NCI-H1092 treated with DMSO at 0.1 percent for 48 hours (cell line): ENCODE measurements at places on chromosomes 1 and 21.

- no peak for DNase-seq
Measured at GRCh38 chr1:245926888-245927287, 580.2 kb downstream of the SMYD3 start.

- DNase-seq, result no peak
Measured at GRCh38 chr21:34557261-34557660, 45.3 kb upstream of the KCNE1 start.

DNA sequence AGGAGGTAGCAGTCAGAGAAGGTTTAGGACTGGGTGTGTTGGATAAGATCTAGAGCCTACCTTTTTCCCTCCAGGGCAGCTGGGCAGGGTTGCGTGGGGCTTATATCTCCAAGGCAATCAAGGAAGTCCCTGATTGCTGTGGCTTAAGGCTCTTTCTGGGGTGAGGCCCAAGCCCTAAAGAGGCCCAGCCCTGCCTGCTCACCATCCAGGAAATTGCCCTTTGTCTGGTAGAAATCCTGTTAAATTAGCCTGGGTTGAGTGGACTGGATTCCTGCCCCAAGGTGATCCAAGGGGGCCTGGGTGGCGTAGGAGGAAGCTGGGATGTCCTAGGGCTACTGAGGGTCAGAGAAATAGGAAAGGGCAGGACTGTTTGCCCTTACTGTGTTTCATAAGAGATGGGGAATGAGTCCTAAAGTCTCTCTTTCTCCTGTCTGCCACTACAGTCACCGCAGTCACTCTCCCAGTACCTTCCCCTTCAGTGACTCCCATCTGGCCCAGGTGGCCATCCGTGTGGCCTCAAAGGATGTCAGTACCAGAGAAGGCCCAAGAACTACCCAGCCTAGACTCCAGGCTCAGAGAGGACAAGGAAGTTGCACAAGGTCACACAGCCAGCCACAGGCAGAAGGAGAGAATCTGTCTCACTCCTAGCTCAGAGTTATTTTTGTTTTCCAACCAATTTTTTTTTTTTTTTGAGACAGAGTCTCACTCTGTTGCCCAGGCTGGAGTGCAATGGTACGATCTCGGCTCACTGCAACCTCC, 25.8 kb downstream of the MFSD2A start:
- DNase-seq, result no peak

DNA sequence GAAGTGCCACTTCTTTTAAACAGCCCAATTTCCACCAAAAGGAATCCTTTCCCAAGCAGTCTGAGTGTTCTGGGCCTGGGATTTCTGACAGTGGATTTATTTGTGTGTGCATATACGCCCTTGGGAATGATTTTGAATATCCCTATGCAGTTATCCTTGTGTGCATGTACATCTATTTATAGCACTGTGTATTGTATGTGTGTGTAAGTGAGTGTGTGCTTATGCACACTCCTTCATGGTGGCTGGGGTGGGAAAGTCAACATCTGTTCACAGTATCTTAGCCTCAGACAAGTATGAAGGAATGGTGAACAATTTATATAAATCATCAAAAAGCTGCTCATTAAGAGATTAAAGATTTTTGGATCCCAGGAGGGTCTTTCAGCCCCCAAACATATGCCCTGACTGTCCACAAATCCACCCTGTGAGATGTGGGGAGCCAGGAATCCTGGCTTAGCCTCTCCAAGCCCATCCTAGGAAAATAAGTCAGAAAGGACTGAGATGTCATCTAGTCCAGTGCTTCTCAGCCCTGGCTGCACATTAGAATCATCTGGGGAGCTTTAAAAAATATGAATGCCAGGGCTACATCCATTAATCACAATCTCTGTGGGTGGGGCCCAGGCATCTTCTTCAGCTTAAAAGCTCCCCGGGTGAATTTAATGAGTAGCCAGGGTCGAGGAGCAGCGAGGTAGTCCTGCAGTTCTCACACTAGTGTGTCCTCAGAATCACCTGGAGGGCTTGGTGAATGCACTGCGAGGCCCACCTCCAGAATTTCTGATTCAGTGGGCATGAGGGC, 101.4 kb downstream of the PLXNA2 start:
- no peak for DNase-seq

- no peak for DNase-seq
Measured at GRCh38 chr1:74766579-74766978, 33.6 kb downstream of the TYW3 start.

- no peak for DNase-seq
Measured at GRCh38 chr1:106680776-106681344, 375.6 kb upstream of the PRMT6 start.

GRCh38 chr1:153483776-153484175, 23.3 kb upstream of the S100A7 start:
- DNase-seq, result peak; percentile 92

GRCh38 chr21:38220270-38220737, 36.5 kb upstream of the KCNJ15 start:
- no peak for DNase-seq

DNA sequence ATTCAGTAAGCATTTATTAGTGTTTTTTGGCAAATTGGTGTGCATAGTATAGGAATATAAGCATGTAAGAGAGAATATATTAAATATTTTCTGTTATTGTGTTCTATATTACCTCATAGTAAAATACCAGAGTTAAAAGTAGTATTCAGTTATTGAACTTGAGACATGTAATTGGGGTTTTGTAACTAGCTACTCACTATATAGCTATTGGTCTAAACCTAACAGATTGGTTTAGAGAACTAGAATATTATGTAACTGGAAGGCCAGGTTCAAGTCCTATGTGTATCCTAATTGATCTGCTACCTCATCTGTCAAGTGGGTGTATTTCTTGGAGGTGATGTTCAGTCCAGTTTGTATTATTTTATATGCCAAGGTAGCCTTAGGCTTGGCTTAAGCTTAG, 26.3 kb downstream of the CLIC4 start:
- no peak for DNase-seq

GRCh38 chr1:5913876-5914275, 78.3 kb downstream of the NPHP4 start:
- DNase-seq, result no peak

DNA sequence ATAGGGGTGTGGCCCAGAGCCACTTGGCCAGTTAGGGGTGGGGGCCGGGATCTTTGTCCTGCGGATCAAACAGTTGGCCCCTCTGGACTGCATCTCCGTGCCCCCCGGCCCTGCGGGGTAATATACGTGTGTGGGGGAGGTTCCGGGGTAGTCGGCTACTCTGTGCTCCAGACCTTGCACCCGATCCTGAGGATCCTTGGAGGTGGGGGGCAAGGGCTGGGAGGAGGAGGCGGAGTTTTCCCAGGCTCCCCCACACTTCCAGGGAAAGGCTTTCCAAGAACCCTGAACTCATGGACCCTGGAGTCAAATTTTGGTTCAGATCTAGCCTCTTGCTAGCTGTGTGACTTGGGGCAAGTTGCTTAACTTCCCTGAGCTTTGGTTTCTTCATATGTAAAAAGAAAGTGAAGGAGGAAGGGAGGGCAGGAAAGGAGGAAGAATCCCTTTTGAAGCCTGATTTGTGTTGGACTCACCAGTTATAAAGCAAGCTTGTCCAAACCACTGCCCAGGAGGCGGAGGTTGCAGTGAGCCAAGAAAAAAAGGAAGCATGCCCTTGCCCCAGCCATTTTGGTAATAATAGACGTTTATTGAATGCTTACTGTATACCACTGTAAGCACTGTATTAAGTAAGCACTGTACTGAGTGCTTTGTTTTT, 686 bp downstream of the MIIP start:
- no peak for DNase-seq

GRCh38 chr1:244963231-244963826, 99.0 kb upstream of the HNRNPU start:
- DNase-seq, result no peak

DNA sequence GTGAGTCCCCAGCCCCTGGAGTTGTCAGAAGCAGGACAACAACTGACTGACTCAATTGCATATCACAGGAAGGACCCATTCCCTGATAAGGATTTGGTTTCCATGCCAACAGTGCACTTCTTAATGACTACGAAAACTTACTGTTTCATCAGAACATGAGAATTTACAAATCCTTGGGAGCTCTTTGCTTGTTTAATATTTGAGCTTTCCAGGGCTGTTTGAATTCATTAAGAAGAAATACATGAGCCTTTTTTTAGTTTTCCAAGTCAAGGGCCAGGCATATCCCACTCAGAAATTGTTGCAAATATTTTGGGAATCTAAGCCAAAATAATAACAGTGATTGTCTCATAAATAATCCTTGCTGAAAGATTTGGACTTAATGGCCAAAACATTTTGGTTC, 27.2 kb upstream of the COL24A1 start:
- no peak for DNase-seq

- no peak for DNase-seq
Measured at GRCh38 chr1:158916085-158916484, 15.3 kb upstream of the PYHIN1 start.

- DNase-seq, result no peak
Measured at GRCh38 chr1:235351898-235352297, 15.3 kb upstream of the TBCE start.

DNA sequence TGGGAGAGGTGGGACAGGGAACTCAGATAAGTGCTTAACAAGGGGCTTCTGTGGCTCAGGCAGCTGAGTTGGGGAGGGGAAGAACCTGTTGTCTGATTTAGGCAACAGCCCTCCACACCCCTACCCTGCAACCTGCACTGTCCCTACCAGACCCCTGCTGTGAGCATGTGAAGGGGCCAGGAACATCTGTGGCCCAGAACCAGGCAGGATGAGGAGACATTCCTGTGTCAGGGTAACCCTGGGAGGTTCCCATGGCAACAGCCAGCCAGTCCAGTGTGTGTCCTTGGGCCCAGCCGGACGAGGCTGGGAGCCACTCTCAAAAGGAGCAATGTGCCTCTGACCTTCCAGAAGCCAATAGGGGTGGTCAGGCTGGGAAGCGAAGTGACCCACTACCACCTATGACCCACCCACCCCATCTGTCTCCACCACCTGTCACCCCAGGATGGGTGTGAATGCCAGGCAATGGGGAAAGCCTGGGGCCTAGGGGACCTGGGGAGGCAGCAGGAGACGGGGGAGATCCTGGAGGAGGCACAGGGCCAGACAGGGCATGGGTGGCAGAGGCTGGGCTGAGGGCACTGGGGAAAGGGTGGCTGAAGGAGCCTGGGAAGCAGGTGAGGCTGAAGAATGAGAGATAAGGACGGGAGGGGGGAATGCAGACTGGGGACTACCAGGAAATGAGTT, 5.0 kb upstream of the PMVK start:
- no peak for DNase-seq

- DNase-seq, result no peak
Measured at GRCh38 chr1:42738678-42739226, 1.3 kb downstream of the CLDN19 start.

DNA sequence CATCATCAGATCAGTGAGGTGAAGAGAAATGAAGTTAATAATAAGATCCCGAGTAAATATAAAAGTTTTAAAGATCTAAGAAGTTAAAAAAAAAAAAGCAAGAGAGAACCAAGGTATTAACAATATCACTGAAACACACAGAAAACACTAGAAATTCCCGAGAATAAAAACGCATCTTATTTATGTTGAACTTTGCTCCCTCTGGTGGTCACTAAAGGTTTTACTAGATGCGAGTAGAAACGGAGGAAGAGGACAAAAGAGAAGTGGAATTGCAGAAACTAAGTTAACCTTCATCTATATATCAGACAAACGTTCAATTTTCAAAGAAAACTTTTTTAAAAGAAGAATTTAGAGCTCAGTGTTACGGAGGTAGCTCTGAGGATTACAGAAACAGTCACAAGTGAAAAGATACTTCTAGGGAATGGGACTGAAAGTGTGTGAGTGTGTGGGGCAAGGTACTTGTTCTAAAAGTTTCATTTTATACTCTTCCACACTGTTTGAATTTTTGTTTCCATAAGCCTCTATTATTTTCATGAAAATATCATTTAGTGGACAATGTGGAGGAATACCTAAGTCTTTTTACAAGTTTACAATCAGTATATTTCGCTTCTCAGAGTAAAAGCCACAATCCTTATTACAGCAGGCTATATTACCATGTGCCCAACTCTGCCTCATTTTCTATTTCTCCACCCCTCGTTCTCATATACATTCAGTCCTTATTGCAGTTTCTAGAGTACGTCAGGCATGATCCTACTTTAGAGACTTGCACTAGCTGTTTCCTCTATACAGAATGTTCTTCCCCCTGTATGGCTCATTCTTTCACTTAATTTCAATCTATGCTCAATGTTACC, 19.7 kb downstream of the ACBD6 start:
- peak; percentile 59 for DNase-seq

DNA sequence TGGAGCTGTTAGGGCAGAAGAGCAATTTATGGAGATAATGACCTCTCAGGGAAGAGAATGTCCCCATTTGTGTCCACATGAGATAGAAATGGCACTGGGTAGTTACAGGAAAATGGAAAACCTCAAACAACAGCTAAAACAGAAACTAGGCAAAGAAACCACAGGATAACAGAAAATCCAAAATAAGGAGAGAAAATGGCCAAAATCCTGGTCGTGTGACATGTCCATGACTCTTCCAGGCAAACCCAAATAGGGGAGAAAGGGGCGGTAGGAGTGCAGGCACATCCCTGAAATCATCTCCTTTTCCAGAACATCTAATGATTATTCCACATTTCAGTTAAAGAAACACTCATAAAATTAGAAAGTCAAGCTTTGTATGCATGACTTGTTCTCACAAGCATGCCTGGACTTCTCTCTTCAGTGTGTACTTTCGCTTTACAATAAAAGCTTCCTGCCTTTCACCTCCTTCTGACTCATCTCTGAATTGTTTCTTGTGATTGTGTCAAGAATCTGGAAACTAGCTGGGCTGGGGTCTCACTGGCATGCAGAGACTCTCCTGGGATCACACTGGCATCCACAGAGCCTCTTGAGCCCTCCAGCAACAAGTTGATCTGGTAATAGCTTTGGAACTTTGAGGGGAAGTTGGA, 171.4 kb upstream of the ZP4 start:
- DNase-seq, result no peak

DNA sequence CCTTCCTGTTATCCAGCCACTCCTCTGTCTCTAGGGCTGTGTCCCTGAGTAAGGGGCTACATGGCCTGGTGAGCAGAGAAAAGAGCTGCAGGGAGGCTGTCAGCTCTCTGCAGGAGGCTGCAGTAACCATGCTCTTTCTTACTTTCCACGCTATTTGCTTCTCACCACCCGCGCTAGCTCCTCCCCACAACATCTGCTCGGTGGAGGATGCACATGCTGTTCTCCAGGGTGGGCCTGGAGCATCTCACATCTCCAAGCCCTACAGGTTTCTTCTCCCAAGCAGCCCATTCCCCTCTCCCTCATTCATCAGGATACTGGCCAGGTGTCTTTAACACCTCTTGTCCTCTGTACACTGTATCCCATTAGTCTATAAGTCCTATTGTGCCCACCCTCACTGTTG, 103.8 kb downstream of the IER5 start:
- no peak for DNase-seq
